Stimulated activated CD4-positive, alpha-beta T cell treated with anti-CD3 and anti-CD28 coated beads, TNF-alpha, amount 100 ng/mL, for 48 hours (primary cell): ENCODE measurements at places on chromosomes 12 and 14.

DNA sequence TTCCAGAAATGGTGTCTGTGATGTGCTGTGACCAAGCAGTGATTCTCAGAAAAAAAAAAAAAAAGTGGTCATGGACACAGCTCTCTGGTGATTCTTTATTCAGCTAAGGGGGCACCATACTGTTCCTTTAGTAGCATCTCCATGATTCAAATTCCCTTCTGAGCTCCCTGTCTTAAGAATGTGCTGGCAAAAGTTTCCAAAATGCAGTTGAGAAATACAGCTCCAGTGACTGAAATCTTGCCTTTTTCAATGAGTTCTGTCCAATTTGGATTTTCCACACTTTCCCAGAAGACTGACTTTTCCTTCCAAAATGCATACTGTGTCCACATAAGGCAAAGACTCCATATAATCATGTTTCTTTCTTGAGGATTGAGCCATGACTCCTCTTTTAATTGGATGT lies 24.3 kb upstream of the CPM start:
- no peak for DNase-seq

- no peak for DNase-seq
Measured at GRCh38 chr14:90733139-90733808, 83.0 kb downstream of the TTC7B start.

DNA sequence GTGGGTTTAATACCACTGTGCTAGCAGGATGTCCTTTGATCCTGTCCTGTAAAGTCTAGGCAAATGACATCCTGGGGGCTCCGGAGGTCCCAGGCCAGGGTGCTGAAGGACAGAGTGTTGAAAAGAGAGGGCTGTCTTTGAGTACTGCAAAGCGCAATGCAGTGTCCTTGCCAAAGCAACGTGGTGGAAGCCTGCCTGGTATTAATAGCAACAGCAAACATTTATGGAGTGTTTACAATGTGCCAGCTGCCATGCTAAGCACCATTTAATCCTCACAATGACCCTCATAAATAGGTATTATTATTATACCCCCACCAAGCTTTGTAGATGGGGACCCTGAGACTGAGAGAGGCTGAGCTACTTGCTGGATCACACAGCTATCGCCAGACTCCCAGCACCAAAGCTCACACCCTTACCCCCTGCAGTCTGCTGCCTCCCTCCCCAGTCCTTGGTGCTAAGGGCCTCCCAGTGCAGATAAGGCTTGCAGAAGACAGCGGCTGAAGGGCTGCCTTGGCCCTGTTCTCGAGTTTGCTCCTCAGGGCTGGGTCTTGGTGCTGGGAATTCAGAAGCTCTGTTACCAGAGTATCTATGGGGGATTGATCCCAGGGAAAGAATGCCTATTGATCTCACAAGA lies 427.7 kb downstream of the FUT8 start:
- no peak for DNase-seq

DNA sequence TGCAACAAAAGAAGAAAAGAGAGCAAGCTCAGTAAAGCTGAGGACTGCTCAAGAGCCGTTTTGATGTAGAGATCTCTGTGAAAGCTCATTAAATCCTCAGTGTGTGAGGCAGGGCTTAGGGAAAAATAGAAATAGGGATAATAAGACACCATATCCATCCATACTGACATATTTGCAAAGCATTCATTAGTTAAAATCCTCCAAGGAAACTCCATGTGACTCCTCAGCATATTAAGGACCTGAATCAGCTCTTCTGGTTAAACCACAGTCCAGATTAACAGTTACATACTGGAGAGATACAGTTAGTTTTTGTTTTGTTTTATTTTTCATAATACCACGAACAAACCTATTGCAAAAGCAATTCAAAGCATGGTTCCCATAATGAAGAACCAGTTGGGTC lies 288.2 kb downstream of the PAWR start:
- no peak for DNase-seq

DNA sequence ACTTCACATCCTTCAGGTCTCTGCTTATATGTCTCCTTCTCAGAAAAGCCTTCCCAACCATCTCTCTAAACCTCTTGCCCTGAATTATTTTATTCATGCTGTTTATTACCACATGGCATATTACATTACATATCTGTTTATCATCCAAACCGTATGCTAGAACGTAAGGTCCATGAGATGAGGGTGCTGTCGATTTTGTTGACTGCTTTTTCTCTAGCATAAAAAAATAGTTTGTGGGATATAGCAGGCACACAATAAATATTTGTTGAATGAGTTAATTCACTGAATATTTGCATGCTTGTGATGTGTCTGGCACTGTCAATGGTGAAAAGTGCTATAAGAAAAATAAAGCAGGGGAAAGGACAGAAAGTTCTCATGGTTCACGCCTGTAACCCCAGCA lies 22.9 kb downstream of the SAMD4A start:
- no peak for DNase-seq

GRCh38 chr14:75884198-75884611 lies 97.6 kb downstream of the TGFB3 start:
- no peak for DNase-seq

- DNase-seq, result no peak
Measured at GRCh38 chr12:132244724-132245295, 84.6 kb downstream of the GALNT9 start.

DNA sequence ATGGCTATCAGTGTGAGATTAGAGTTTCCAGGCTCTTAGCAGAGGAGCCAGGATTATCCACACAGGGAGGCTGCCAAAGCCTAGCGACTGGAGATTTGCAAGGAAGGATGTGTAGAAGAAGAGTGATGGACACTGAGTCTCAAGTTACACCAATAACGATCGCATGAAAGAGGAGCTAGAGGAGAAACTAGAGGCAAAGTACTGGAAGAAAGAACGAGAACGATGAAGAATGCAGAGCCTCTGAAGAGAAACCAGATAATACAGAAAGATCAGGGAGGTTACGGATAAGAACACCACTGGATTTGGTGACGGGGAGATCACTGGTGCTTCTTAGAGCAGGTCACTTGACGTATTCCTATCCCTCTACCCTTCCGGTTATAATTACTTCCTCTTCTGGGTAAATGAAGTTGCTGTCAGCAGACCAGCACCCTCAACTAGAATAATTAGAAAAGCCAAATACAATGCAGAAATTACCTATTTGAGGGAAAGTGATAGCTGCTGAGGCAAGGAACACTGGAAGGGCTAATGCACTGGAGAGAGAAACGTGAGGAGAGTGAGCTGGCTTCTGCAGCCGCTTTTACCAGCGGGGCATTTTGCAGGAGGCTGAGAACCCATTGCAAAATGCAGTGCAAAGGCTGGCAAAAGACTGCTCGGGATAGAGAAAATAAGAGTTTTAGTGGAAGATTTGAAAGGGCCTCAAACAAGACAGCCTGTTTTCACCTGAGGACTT lies 93.1 kb upstream of the HIF1A start:
- no peak for DNase-seq

GRCh38 chr12:108326254-108326750 lies 12.8 kb downstream of the CMKLR1 start:
- no peak for DNase-seq

GRCh38 chr12:67319936-67320335 lies 50.8 kb downstream of the CAND1 start:
- no peak for DNase-seq

- DNase-seq, result no peak
Measured at GRCh38 chr14:77206261-77206824, 24.7 kb downstream of the TMEM63C start.

DNA sequence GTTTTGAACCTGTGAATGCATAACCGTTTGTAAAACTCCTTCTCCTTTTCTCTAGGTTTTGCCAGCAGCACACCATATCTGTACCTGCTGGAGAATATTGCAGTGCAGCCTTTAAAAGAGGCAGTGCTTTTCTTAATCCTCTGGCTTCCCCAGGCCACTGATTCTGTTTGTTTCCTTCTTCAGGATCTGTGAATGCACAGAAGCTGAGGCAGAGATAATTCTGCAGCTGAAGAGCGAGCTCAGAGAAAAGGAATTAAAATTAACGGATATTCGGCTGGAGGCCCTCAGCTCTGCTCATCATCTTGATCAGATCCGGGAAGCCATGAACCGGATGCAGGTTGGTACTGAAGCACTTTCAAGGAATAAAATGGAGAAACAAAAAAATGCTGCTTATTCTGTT lies 348.7 kb downstream of the NAV3 start:
- no peak for DNase-seq

- DNase-seq, result no peak
Measured at GRCh38 chr14:91796617-91797347, 64.9 kb upstream of the CATSPERB start.

GRCh38 chr14:82779301-82779700 lies 1245.6 kb upstream of the SEL1L start:
- DNase-seq, result no peak

GRCh38 chr12:124626971-124627411 lies 59.6 kb upstream of the NCOR2 start:
- DNase-seq, result no peak

DNA sequence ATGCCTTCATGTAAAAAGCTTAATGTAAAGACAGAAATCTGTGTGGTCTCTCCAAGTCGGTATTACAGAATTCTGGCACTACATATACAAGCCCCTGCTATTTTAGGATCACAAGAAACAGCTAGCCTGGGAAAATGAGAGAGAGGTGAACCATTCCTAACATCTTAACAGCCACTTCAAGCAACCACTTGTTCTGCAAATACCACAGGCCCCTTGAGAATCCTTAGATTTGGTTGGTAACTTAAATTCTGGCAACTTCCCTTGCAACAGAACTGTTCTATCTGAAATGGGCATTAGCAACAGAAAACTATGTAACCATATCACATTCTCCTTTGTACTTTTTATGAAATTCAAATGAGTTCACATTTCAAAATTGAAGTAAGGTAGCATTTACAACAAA lies 68.5 kb downstream of the SPPL3 start:
- no peak for DNase-seq

GRCh38 chr12:54352022-54352531 lies 12.2 kb downstream of the GPR84 start:
- DNase-seq, result no peak

DNA sequence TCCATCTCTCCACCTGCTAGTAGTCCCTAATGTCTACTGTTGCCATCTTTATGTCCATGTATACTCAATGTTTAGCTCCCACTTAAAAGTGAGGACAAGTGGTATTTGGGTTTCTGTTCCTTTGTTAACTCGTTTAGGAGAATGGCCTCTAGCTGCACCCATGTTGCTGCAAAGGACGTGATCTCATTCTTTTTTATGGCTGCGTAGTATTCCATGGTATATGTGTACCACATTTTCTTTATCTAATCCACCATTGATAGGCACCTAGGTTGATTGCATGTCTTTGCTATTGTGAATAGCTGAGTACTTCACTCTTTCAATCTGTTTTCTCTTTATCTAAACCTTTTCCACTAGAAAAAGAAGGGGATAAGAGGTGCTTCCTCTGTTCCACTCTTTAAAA lies 130.0 kb downstream of the TMEM117 start:
- DNase-seq, result no peak

GRCh38 chr12:19963972-19964371 lies 404.4 kb upstream of the PDE3A start:
- DNase-seq, result no peak

GRCh38 chr14:39395555-39396254 lies 36.5 kb downstream of the FBXO33 start:
- DNase-seq, result no peak

GRCh38 chr12:47164116-47164515 lies 84.4 kb upstream of the AMIGO2 start:
- no peak for DNase-seq

GRCh38 chr12:121990692-121991603 lies 30.7 kb upstream of the BCL7A start:
- peak; percentile 23 for DNase-seq

DNA sequence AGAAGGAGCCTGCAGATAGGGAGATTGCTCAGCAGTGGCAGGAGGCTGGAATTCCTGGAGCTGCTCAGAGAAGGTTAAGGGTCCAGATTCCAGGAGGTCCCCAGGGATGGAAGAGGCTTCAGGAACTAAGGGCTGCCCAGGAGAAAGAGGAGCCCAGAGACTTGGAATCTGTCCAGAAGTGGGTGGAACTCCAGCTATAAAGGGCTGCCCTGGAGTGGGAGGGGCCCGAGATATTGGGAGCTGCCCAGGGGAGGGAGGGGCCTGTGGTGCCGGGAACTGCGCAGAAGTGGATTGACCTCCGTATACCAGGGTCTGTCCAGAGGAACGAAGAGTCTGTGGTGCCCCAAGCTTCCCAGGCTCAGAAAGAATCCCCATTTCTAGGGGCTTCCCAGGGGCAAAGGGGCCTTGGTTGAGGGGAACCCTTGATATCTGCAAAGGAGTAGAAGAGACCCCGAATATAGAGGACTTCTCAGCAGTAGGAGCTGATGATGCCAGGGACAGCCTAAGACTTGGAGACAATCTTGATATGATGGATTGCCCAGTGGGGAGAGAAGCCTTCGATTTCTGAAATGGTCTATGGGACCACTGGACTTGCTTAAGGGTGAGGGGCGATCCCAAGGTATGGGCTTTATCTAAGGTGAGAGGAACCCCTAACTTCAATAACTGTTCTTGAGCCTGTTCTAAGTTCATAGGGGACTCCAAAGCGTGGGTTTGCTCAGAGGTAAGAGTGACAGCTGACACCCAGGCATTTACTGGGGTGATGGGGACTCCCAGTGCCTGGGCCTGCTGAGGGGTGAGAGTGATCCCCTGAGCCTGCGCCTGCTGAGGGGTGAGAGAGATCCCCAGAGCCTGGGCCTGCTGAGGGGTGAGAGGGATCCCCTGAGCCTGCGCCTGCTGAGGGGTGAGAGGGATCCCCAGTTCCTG lies 45.0 kb downstream of the FAM186A start:
- no peak for DNase-seq
